NCI-H187 treated with DMSO at 0.1 percent for 48 hours (cell line): ENCODE measurements at places on chromosomes 4 and X.

DNA sequence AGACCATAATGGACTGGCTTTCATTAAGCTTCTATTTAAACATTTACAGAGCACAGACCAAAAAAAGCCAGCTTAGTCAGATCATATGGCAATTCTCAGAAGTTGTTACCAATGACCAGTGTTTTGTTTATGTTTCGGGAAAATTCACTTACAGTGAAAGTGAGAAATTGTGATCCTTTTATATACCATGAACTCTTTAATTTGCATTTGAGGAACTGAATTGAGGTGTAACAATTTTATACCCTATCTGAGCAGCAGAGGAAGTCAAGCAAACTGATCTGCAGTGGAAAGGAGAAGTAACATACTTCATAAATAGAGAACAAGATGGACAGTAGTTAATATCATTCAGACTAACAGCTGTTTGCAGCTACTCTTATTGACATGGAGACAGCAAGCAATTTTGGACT lies 97.1 kb downstream of the TMA16 start:
- DNase-seq, result no peak

DNA sequence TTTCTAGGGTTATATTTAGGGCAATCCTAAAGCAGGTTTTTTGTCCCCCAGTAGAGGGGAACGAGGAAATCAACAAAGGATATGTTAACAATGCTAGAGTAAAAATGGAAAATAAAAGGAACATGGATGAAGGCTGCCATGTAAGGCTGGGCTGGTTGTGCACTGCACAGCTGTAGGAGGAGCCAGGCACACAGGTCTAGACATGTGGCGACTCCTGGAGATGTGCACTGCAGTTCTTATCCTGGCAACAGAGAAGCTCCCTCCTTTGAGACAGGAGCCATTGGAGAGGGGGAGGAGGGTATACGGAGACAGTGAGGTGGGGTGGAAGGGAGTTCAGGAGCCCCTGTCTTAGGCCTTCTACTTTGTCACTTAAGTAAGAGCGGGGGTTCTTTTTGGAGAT lies 65.9 kb downstream of the NAT8L start:
- DNase-seq, result no peak

DNA sequence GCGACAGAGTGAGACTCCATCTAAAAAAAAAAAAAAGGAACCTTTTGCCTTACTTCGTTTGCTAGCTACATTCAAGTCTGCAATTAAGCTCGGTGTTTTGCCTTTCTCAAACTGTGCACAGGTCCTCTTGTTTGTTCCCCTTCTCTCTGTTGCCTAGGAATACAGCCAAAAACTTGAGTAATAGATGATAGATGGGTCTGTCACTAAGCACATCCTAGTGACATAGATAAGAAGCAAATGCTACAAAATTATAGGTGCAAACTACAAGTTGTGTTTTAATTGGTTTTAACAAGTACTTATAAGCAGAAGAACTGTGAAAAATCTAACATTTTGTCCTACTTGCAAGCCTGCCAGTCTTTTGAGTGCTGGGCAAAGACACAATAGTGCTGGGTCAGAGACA lies 95.2 kb downstream of the SNCA start:
- no peak for DNase-seq

DNA sequence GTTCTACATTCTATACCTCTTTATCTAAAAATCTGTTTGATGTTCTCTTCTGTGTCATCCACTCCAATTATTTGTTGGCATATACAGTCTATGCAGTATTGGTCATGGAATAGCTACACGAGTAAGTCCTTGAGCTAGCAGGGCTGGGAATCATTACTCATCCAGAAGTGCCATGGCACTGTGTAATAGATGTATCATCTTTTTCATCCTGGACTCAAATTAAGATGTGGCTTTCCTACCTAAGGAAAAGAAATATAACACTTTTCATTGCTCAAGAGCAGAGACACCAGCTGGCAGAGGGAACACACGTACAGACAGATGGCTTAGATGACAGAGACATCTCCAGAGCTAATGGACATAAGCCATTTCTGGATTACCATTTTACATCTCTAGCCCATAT lies 159.8 kb downstream of the FAM13A start:
- peak; percentile 10 for DNase-seq

DNA sequence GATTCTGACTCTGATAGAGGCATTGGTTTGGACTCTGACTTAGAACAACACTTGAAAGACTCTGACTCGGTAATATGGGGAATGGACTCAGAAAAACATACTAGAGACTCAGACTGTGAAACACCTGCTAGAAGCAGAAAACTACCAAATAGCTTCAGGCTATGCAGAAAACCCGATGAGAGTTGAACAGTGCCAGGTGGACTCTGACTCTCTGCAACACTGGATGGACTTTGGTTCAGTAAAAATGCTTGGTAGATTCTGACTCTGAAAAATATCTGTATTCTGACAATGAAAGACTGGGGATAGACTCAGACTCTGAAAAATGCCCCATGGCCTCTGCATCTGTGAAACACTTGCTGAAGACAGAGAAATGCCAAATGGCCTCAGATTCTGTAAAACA lies 215.1 kb upstream of the HDX start:
- no peak for DNase-seq

GRCh38 chr4:99868126-99868596 lies 26.1 kb downstream of the LAMTOR3 start:
- DNase-seq, result no peak

DNA sequence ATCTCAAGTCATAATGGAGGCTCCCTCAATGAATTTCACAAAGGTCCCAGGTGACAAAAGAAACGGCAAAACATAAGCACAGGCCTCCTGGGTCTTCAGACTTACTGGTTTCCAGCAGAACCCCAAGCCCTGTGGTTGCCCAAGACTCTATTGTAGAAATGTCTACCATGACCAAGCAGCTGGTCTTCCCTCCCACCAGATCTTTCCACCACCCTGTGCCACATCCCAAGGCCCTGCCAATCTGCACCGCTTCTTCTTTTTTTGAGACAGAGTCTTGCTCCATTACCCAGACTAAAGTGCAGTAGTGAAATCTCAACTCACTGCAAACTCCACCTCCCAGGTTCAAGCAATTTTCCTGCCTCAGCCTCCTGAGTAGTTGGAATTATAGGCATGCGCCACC lies 23.2 kb upstream of the TXK start:
- DNase-seq, result no peak
